ENCODE measurements at places on chromosomes 13 and 19.

DNA sequence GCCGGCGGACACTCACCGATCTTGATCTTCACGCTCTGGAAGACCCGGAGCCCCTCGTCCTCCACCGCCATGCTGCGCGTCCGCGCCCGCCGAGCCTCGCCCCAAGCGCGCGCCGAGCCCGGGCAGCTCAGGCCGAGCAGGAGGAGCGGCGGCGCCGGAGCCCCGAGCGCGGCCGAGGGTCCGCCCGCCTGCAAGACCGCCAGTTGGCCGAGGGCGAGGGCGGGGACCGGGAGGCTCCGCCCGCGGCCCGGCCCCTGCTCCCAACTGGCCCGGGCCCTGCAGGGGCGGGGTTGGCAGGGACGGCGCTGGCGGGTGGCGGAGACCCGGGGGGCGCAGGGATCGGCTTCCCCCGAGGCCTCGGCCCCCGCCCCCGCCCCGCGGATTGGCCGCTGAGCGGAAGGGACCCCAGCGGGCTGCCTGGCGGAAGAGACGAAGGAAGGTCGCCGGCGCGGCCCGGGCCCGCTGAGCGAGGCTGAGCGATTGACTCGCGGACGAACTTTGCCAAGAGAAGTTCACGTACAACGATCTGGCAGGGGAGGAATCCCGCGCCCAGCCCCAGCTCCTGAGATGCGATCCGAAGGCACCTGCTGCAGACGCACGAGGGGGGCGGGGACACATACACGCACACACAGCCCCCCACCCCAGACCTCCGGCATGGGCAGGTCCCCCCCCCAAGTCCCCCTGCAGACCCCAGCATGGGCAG, at the start of gene RASA3:
TSS of gene RASA3 (minus strand) at position 205 of the 703 bp plus-strand sequence. CDS start at position 71, 134 bp downstream.
- no peak for DNase-seq

GRCh38 chr13:71801781-71802180, 65.2 kb downstream of the DACH1 start:
- no peak for DNase-seq

DNA sequence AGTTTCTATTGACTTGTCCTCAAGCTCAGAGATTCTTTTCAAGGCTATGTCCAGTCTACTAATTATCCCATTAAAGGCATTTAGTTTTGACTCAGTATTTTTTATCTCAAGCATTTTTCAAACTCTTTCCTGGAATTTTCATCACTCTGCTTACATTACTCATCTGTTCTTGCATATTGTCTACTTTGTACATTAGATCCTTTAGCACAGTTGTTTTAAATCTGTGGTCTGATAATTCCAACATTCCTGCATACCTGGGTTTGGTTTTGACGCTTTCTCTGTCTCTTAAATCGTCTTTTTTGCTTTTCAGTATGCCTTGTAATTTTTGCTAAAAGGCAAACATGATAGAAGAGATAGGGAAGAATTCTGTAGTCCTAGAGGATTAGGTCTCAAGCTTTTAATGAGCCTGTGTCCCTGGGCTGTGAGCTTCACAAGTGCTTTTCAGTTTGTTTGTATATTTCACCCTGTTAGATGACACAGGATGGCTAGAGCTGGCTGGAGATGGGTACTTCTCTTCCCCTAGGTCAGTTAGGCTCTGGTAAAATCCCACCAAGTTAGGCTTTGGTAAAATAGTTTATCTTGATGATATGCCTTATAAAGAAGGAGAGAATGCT, 46.1 kb upstream of the GPC6 start:
- DNase-seq: no peak

DNA sequence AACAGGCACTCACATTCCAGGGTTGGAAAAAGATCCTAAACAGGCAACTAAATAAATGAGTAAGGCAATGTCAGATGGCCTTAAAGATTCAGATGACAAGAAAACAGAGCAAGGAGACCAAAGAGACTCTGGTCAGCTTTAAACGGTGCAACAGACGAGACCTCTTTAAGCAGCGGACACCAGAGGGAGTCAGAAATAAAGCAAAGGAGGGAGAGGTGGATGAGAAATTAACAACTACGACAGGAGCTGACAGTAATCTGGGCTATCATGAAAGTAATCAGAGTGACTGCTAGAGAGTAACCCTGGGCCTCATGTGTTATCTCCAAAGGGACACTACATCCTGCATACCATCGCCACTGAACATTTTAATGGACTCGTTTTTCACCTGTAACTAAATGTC, 1.1 kb downstream of the ZNF550 start:
- no peak for DNase-seq

GRCh38 chr13:111973186-111973585, 93.8 kb upstream of the SOX1 start:
- no peak for DNase-seq

GRCh38 chr19:51514866-51515481, 13.4 kb upstream of the SIGLEC12 start:
- no peak for DNase-seq

GRCh38 chr19:31597616-31598015, 248.4 kb upstream of the TSHZ3 start:
- DNase-seq: no peak

DNA sequence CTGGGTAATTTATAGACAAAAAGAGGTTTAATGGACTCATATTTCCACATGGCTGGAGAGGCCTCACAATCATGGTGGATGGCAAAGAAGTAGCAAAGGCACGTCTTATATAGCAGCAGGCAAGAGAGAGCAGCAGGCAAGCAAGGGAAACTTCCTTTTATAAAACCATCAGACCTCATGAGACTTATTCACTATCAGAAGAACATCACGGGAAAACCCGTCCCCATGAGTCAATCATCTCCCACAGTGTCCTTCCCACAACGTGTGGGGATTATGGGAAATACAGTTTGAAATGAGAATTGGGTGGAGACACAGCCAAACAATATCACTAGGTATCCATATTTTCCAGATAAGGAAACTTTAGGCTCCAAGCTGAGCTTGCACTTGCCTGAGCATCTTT, 9.5 kb upstream of the CYP2B6 start:
- no peak for DNase-seq

DNA sequence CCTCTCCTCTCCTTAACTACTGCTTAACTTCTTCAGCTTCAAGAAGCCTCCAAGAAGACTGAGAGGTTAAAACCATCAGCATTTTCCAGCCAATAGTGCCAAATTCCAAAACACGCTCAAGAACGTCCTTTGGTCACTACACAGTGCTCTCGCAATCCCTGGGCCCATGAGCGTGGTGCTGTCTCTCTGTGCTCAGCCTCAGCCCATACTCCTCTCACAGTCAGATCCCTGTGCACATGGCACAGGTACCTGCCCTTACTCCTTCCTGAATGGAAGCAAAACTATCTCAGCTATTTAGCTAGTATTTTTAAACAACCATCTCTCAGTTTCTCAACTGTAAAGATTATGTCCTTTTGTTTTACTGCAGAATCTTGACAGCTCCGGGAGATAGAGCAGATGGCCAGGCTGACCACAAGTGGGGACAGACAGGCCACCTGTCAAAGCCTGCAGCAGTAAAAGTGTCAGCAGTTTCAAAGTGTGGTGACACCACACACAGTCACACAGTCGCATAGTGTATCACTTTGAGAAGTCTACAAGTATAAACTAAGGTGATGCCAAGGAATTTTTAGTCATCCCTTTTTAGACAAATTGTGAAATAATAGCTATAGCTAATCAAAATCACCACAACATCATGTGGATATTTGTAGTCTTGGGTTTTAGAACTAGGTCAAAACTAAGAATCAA, 35.7 kb downstream of the DZIP1 start:
- DNase-seq: no peak

DNA sequence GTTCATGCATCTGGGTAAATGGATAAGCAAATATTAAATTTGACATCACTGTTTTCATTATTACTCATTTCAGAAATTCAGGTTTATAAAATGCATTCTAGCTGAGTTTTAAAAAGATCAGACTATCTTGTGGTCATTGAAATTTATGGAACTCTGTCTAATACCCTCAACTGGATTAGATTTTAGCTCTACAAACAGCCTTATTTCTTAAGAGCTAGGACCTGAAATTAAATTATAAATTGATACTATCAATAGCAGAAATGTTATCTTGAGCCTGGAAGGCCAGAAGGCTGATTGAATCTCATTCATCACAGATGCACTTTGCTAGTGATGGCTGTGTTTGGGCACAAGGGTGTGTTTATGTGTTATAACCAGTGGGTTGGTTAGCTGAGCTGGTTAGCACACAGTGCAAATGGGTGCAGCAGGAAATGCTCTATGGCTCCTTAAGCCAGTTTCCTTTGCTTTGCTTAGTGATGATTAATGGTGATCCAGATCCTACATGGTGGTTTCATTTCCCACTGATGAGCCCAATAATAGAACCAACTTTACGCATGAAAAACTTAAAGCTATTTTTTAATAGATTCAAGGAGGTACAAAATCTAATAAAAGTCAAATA, 310.8 kb upstream of the KLF12 start:
- no peak for DNase-seq

DNA sequence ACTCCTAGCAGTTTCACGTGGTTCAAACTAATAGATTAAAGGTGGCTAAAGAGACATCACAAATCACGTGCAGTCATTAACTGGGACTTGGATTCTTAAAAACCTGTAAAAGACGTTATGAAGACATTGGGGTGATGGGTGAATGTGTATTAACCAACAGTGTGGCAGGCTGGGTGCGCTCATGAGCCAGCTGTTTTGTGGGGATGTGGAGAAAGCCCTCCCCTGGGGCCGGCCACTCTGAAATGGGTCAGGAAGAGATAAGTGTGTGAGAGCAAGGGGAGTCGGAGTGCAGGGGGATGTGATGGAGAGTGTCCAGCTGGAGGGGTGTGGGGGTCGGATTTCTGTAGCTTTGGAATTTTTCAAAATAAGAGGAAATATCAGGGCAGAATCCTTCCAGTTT, 10.4 kb downstream of the UPF1 start:
- no peak for DNase-seq

DNA sequence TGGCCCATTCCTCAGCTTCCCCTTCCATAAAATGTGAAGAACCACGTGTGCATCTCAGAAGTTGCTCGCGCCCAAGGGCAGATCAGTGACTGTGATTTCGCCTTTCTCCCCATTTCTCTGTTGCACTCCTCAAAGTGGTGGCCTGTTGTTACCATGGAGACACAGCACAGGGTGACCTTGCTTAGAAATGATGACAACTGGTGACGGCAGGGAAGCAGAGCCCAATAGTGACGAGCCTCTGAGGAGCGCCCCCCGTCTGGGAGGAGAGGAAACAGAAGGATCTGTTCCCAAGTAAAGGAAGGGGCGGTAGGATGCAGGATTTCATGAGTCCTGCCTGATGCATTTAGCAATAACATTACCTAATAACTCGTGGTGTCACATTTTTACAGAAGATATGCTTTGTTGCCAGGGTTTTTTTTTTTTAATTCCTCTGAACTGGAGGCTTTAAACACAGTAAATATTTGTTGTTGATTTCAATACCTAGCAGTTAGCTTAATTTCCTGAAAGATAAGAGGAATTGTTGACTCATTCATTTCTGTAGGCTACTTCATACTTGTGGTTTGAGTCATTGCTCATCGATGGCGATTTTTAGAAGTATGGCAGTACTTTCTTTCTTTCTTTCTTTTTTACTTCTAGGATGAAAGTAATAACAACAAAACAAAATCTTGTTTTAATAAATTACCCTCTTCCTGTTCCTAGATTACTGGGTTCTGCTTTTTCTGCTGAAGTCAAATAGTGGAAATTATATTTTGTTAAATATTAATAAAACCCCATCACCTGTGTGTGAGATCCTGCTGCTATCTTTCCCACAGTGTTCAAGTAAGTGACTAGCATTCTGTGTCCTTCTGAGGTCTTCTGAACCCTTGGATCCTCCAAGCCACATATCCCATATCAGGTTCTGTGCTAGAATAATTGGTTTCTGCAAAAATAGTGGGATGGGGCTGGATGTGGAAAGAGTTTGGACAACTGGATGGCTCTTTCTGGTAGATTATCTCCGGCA, 36.0 kb downstream of the MBNL2 start:
- DNase-seq: no peak
